ENCODE measurements at places on chromosomes 6 and 20.

DNA sequence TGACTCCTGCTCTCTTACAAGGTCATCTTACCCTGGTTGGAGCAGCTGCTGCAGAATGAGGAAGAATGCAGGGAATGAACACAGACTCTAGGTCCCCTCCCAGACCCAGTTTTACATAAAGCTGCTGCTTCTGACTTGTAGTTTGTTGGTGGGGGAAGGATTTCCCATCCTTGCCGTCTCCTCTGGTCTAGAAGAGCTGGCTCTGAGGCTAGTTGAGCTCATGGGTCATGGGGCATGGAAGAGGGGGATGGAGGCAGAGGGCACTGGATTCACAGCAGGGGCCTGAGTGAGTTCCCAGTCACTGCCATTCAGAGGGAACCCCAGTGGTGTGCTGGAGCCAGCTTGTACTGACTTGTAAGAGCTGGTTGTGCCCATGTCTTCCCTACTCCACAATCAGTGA lies 9.2 kb upstream of the GUCA1A start:
- DNase-seq, result no peak

DNA sequence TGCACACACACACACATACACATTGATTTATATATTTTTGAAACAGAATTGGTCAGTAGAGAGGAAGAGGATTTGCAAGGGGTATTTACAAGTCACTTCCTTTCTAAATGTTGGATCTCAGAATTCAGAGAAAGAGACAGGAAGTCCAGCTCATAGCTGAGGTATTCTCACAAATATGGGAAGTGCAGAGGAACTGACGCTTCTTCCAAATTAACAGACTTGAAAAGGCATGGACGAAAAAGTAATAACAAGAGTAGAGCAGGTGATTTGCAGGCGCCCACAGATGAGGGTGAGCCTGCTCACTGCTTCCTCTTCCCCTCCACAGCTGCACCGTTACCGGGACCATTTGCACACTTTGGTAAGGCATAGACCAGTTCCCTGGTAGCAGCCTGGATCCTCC lies 246.4 kb downstream of the PHACTR1 start:
- DNase-seq, result no peak

GRCh38 chr20:60558486-60558885 lies 600.3 kb downstream of the CDH26 start:
- no peak for DNase-seq

- DNase-seq, result no peak
These were observed 491.7 kb downstream of the DHX35 start for GRCh38 chr20:39453890-39454289.

GRCh38 chr20:64053841-64054661 lies 4.6 kb upstream of the SOX18 start:
- DNase-seq, result no peak

- DNase-seq, result no peak
These were observed 105.5 kb downstream of the NRSN1 start for GRCh38 chr6:24231438-24231977.

GRCh38 chr6:90720404-90720803 lies 133.5 kb upstream of the MAP3K7 start:
- no peak for DNase-seq

DNA sequence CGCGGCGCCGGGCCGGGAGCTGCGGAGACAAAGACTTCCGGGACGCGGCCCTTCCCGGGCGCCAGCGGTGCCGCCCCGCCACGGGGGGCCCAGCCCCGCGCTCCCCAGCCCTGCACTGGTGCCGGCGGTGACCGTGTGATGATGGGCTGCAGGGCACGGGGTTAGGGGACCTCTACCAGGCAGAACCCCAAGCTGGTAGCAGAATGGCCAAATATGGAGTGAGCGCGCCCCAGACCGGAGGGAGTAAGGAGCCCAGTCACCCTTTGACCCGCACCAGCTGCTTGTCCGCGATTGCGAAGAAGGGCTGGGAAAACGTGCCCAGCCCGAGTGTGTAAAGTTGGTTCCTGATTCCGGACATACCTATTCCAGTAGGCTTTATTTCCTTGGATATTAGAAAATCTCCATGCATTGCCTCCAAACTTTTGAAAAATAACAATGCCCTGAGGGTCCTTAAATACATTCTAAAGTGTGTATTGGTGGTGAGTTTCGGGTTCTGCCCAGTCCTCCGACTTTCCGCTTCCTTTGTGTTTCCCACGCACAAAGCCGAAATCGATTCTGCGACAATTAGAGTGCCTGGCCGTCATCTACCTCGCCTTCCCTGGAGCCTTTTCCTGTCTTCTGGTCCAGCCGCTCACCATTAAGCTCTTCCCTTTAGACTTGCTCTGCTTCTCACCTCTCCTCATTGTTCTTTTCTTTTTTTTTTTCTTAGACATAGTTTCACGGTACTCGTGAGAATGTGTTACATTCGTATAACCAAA lies 1.1 kb downstream of the ABRACL start:
- peak; percentile 2 for DNase-seq

GRCh38 chr6:103139377-103139776 lies 1720.3 kb downstream of the HACE1 start:
- DNase-seq, result no peak

GRCh38 chr6:56814802-56815201 lies 140.1 kb upstream of the BEND6 start:
- no peak for DNase-seq

DNA sequence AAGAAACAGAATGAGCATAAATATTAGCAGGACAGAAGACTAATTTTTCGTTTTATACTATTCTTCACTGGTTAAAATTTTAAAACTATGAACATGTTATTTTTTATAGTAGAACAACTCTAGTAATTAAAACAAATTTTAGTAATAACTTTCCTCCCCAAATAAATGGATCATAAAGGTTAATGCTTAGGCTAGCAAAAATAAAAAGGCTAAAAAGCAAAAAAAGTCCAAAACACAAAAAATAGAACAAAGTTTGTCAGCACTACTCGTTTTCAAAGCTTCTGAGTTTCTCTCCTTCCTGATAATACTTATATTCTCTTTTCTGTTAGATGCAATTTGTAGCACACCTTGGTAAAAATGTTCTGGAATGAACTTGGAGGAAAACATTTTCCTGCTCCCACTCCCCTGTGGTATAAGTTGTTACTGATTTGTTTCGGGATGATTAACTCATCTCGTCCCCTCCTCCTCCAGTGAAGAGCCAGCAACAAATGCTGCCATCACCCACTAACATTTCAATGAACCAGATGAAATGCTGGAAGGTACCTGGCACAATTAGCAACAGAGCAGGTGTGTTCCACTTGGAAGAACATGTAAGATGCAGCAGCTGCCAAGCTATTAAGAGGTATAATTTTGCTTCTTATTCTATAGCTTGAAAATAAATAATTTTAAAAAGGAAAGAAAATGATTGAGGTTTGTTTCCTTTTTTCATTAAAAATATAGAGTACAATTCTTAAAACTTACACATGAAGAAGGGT lies 130.5 kb downstream of the MYB start:
- DNase-seq, result peak; percentile 47

DNA sequence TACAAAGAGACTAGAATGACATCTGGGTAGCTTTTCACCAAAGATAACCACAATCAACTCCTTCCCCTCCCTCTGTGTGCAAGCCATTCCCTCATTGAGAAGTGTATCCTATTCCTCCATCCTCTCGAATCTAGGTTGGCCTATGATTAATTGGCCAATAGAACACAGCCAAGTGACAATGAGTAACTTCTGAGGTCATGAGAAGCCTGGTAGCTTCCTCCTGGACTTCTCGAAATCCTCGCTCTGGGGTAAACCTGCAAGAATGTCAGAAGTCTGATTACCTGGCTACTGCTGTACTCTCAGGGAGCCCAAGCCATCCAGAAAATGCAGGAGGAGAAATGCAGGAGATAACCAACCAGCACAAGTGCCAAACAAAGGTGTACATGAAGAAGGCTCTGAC lies 13.1 kb downstream of the ARHGAP18 start:
- DNase-seq, result no peak

DNA sequence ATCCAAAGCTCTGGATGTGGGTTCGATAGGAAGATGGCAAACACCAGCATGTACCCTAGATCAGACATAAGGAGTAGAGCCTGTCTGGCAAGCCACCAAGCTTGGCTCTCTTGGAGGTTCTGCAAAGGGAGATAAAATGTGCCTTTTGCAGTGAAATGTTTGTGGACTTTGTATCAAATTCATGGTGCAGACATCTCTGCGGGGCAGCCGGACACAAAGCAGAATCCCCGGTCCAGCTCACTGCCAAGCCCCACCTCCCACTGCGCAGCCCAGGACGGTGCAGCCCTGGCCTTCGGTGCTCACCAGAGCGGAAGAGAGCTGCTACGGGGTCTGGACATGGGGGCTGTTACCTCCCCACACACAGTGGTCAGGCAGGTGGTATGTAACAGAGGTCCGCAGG lies 333.6 kb upstream of the JARID2 start:
- no peak for DNase-seq

DNA sequence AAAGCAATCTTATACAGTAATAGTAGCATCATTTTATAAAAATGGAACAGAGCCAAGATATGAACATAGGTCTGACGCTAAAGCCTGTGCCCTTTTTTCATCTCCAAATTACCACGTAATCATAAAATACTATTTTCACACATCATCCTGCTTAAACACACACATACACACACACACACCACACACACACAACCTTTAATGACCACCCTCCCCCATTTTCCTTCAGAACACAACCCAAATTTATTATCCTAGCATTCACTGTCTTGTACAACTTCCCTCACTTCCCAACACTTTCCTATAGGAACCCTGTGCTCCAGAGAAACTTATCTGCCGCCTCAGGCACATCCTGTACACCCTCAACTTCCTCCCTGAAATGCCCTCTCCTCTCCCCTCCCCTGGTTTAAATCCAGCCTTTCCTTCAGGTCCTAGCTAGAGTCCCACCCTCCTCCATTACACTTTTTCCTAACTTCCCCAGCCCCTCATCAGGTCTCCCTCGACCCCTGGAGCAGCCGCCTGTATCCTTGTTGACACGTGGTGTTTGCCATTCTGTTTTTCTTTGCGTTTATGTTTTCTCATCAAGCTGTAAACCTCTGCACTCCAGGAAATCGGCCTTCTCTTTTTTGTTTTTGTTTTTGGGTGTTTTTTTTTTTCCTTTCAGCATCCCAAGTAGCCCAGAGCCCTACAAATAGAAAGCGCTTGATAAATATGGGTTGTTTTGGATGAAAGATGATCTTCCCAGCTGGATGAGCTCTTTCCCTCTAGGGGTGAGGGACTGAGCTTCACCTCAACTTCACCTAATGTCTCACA lies 968 bp upstream of the MMP24 start:
- no peak for DNase-seq

- DNase-seq, result no peak
These were observed 146.0 kb upstream of the STMND1 start for GRCh38 chr6:16955899-16956298.

DNA sequence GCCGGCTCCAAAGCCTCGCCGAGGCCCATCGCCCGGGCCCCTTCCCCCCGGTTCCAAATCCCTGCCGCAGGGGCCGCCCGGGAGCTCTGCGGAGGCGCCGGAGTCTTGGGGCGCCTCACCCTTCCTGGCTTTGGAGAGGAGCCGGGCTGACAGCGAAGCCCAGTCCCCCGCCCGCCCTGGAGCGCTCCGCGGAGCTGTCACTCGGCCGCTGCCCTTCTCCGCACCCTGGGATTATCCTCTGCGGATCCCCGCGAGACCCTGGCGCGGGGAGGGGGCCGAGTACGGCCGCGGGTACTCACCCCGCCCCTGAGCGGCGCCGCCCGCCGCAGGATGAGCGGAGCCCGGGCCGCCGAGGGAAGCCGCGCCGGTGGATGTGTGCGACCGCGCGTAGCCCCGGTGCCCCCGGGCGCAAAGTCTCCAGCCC lies 343 bp downstream of the SNAP91 start:
- no peak for DNase-seq

- DNase-seq, result no peak
These were observed 569.7 kb upstream of the MARCKS start for GRCh38 chr6:113287396-113287795.

- no peak for DNase-seq
These were observed 10.3 kb upstream of the ERVFRD-1 start for GRCh38 chr6:11121851-11122250.

DNA sequence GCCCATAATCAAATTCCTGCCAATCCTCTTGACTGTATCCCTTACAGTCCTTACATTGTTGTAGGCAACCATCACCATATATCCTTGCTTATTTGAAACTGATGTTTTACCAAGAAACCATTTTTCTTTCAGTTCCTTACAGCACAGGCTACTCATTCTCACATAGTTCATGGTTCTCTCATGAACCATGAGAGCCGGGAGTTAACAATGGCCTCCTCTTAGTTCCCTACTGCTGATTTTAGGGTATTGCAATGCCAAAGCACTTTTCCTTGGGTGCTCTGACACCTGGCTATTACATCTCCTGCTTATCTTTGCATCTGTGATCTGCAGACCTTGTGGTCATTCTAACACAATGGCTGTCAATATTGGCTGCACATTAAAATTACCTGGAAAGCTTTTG lies 133.4 kb downstream of the MYB start:
- DNase-seq, result no peak

GRCh38 chr6:154170106-154170505 lies 131.1 kb downstream of the OPRM1 start:
- no peak for DNase-seq

DNA sequence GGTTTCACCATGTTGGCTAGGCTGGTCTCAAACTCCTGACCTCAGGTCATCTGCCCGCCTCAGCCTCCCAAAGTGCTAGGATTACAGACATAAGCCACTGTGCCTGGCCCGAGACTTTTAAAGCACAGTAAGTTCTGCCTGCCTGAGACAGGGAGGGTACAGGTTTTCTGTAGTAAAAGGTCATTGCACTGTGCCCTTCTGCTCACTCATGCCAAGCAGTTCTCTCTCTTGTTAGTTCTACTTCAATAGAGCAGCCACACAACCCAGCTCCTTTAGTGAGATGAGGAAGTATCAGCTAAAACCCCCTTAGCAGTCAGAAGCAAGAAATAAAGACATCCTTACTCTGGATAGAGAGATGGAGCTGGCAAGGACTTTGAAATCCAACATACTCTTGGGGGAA lies 52.4 kb upstream of the ARMH2 start:
- DNase-seq, result no peak

DNA sequence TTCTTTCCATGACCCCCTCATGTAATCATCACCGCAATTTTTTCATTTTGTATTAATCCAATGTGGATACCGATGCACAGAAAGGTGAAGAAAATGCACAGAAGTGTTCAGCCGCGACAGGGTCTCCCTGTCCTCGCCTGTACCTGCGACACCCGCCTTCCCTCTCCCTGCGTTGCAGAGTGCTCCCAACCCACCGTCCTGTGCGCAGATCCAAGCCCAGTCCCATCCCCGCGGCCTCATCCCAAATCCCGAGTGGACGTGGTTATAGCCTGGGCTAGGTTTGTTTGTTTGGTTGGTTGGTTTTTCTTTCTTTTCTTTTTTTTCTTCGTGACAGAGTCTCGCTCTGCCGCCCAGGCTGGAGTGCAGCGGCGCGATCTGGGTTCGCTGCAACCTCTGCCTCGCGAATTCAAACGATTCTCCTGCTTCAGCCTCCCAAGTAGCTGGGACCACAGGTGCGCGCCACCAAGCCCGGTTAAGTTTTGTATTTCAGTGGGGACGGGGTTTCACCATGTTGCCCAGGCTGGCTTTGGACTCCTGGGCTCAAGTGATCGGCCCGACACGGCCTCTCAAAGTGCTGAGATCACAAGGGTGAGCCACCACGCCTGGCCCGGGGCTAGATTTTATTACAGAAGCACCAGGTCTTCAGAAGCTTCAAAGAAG lies 536 bp upstream of the RAET1G start:
- no peak for DNase-seq

- DNase-seq, result no peak
These were observed 162.3 kb downstream of the BMP7 start for GRCh38 chr20:57104113-57104512.

- no peak for DNase-seq
These were observed 154.5 kb downstream of the ASCC3 start for GRCh38 chr6:100726666-100727065.

- no peak for DNase-seq
These were observed 107.6 kb downstream of the TMEM242 start for GRCh38 chr6:157215717-157216116.

- DNase-seq, result no peak
These were observed 895.2 kb upstream of the CITED2 start for GRCh38 chr6:140269591-140270165.

Data from NCI-H510A (cell line).